Upper lobe of left lung (tissue), 6 donors: ENCODE measurements at places on chromosomes 6 and 20.

DNA sequence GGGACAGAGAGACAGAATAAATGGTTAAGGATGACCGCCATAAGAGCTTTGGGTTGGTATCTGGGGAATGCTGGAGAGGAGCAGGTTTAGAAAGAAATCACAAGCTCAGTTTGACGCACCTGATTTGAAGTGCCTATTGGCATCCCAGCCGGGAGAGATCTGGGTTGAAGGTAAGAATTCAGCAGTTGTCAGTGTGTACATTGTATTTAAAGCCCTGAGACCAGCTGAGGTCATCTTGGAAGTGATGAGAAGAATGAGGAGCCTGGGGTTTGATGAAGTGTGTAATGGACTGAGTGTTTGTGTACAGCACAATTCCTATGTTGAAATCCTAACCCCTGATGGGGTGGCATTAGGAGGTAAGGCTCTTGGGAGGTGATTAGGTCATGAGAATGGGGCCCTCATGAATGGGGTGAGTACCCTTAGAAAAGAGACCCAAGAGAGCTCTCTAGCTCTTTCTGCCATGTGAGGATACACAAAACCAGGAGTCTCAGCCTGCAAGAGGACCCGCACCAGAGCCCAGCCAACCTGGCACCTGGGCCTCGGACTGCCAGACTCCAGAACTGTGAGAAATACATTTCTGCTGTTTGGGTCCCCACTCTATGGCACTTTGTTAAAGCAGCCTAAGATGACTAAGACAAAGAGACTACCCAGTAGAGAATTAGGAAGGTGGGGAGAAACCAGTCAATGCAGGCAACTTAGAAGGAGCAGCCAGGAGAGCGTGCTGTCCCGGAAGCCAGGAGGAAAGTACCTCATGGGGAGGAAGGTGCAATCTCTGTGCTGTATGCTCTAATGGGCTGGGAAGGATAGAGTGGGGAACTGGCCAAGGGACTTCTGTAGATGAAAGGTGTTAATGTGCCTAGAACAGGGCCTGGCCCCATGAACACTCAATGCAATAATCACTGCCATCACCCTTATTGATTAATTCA lies 133.7 kb upstream of the SLC24A3 start:
- no peak for DNase-seq
- H3K27me3 ChIP-seq: no peaks in the 10 kb centered on the region
- H3K4me3 ChIP-seq: no peak overlapping the region

DNA sequence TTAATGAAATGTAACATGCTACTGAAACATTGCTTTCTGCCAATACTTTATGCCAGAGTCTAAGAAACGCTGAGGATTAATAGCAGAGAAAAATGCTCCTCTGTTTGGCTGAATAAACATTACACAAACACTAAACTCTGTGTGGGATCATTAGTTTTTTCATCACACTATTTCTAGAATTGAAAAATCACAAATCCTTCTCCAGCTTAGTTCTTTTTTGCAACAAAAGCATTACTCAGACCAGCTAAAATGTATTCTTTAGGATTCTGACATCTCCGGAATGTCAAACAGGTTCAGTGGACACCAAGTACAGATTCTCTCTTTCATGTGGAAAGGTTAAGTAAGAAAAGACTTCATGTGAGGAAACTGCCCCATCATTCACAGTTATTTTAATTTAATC lies 226.9 kb downstream of the SIM1 start:
- no peaks in the 10 kb centered on the region for H3K4me1 ChIP-seq
- H3K27me3 ChIP-seq: no peaks in the 10 kb centered on the region
- H3K4me3 ChIP-seq: no peak overlapping the region
- no peaks in the 10 kb centered on the region for H3K36me3 ChIP-seq
- no peak overlapping the region for H3K27ac ChIP-seq

DNA sequence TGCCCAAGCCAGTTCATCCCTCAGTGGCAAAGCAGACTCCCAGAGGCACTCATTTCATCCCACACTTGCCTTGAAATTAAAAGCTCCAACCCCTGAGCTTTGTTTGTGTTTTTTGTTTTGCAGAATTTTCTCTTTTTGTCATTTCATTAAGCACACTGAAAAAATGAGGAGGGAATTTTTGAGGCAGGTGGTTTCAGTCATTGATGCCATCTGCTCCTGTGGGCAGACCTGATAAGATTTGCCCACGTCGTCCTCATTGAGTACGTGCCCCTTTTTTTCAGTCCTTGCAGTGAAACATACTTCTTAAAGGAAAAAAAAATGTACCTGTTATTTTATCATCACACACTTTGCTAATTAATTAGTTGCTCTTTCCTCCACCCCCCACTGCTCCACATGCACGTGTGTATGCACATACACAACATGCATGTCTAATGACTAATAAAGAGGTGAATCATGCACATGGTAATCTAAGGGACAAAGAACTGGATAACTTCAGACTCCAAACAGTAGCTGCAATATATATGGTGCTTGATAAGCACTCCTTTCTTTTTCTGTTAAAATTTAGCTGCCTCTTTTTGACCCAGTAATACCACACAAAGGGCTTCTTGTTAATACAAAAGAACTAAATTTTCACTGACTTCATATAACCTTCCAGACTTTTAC lies 102.1 kb upstream of the TMEM181 start:
- no peaks in the 10 kb centered on the region for H3K4me1 ChIP-seq
- H3K36me3 ChIP-seq: peaks cover under 1% of the 10 kb centered on the region
- no peak for DNase-seq
- H3K27me3 ChIP-seq: no peaks in the 10 kb centered on the region

DNA sequence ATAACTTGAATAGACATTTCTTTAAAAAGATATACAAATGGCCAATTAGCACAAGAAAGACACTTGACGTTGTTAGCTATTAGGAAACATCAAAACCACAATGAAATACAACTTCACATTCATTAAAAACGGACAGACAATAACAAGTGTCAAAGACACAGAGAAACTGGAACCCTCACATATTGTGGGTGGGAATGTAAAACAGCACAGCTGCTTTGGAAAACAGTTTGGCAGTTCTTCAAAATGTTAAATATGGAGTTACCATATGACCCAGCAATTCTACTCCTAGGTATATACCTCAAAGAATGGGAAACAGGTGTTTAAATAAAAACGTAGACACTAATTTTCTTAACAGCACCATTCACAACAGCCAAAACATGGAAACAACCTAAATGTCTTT lies 100.5 kb upstream of the SLC22A23 start:
- no peaks in the 10 kb centered on the region for H3K36me3 ChIP-seq
- H3K4me3 ChIP-seq: no peak overlapping the region
- no peak overlapping the region for H3K27ac ChIP-seq
- H3K27me3 ChIP-seq: no peaks in the 10 kb centered on the region

DNA sequence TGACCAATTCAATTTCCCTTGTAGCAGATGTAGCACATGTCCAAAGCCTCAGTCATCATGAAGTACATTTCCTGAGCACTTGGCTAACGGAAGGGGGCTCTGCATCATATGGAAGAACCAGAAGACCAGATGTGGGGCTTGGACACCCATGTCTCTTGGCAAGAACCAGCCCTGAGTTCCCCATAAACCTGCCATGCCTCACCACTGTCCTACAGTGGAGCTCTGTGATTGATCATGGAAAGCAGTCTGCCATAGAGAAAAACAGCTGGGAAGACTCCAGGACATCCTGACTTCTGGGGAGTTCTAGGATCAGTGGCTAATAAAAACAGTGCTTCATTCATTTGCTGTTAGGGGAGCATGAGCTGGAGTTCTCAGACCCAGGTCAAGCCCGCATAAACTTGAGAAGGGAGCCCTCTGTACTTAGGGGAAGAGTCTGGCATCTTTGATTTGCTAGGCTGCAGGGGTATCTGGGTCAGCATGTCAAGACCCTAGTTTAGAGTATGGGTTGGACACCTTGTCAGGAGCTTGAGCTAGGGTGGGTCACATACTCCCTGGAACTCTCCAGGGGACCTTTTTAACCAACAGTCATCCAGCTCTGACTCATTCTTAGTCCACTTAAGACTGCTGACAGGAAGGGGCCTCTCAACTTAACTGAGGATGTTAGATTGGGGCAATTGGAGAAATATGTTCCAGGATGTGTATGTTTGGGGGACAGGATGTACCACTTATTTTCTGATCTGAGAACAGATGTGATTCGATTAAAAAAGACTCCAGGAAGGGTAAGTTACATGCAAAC lies 26.3 kb upstream of the TRAM2 start:
- no peak overlapping the region for H3K27ac ChIP-seq
- H3K4me1 ChIP-seq: no peaks in the 10 kb centered on the region
- no peak for DNase-seq
- H3K4me3 ChIP-seq: no peak overlapping the region
- H3K36me3 ChIP-seq: no peaks in the 10 kb centered on the region

DNA sequence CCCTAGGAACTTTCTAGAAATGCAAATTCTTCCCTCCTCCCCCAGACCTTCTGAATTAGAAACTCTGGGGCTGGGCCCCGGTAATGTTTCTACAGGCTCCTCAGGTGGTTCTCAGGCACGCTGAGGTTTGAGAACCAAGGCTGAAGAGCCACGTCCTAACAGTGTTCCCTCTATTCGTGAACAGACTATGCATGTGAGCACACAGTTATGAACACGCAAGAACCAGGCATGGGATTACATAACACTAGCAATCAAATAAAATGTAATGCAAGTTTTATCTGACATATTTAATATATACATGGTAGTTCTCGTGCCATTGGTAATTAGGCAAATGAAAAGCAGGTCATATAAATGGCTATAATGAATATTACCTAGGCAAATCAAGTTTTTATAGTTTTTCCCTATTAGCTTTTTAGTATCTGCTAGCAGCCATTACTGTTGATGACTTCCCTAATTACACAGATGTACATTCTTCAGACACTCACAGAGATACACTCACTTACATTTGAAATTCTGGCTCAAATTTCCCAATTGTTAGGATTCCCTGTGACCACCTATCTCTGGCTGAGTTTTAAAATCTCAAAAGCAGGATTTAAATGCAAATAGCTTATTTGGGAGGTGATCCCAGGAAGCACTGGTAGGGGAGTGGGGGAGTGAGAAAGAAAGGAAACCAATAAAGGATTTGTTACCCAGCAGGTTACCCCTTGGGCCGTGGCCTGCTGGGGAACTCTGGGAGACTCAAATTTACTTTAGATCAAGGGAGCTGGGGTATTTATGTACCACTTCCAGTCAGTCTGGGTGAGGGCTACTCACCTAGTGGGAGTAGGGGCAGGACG lies 104.1 kb downstream of the TCP11 start:
- H3K4me3 ChIP-seq: no peak overlapping the region
- H3K4me1 ChIP-seq: peaks cover 54% of the 10 kb centered on the region
- H3K27ac ChIP-seq: peak overlapping the region; percentile 77
- H3K36me3 ChIP-seq: peaks cover 8% of the 10 kb centered on the region
- no peaks in the 10 kb centered on the region for H3K27me3 ChIP-seq

GRCh38 chr6:38273325-38273724 lies 366.4 kb downstream of the BTBD9 start:
- no peak overlapping the region for H3K27ac ChIP-seq
- no peaks in the 10 kb centered on the region for H3K27me3 ChIP-seq
- peaks cover 4% of the 10 kb centered on the region for H3K4me1 ChIP-seq
- no peak overlapping the region for H3K4me3 ChIP-seq
- no peak for DNase-seq

DNA sequence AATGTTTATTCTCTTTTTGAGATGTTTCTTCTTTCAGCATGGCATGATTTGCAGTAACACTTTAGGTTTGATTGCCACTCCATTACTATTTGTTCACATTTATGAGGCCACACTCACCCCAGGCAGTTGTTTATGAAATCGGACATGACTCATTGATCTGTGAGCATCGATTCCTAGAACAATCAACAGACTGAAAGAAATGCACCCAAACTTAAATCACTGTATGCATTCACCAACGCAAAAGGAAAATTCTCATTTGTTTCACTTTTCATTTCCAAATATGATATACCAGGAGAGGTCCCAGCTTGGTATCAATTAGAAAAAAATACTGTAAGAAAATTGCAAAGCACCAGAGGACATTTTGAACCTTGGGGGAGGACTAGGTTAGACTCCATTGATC lies 5.4 kb upstream of the GJA10 start:
- no peaks in the 10 kb centered on the region for H3K36me3 ChIP-seq
- no peaks in the 10 kb centered on the region for H3K4me1 ChIP-seq
- no peaks in the 10 kb centered on the region for H3K27me3 ChIP-seq
- no peak overlapping the region for H3K4me3 ChIP-seq

DNA sequence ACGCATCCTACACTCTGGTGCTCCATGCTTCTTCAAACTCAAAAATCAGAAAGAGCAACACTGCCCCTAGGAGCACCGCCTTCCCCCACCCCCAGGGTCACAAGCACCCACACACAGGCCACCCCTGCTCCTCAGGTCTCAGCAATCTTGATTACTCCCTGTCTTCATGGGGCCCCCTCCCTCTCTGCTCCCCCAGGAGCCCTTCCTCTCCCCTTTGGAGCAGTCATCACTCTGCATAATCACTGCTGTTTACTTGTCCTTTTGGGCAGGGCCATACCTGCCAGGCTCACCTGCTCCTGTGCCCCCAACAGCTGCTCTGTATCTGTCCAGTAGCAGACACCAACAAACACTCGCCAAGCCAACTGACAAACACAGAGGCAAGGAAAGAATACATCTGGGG lies 7.6 kb upstream of the SYNDIG1 start:
- H3K4me1 ChIP-seq: no peaks in the 10 kb centered on the region
- no peaks in the 10 kb centered on the region for H3K27me3 ChIP-seq
- H3K36me3 ChIP-seq: no peaks in the 10 kb centered on the region
- no peak overlapping the region for H3K27ac ChIP-seq
- H3K4me3 ChIP-seq: no peak overlapping the region
- DNase-seq: no peak

- H3K27me3 ChIP-seq: no peaks in the 10 kb centered on the region
- H3K4me3 ChIP-seq: no peak overlapping the region
- no peak for DNase-seq
- H3K27ac ChIP-seq: no peak overlapping the region
Measured at GRCh38 chr6:14207448-14207847, 89.9 kb downstream of the CD83 start.

DNA sequence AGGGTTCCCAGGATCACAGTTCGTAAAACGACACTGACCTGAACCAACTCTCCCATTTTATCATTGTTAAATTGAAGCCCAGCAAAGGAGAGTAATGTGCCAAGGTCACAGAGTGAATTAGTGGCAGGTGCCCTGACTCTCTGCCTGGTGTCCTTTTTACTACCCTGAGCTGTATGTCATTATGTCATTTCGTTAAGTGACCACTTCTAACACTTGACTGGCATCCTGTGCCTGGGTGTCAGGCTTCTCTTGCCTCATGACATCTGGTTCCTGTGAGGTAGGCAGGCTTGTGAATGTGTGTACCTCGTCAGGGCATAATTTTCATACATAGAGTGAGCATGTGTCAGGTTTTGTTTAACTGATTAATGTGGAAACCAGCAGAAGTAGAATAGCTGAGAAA lies 48.6 kb downstream of the RALY start:
- H3K4me3 ChIP-seq: no peak overlapping the region
- DNase-seq: peak; percentile 39
- no peaks in the 10 kb centered on the region for H3K27me3 ChIP-seq
- no peaks in the 10 kb centered on the region for H3K36me3 ChIP-seq
- no peak overlapping the region for H3K27ac ChIP-seq
- H3K4me1 ChIP-seq: peaks cover 44% of the 10 kb centered on the region

GRCh38 chr6:41080621-41081020 lies 7.8 kb downstream of the NFYA start:
- peaks cover 22% of the 10 kb centered on the region for H3K4me1 ChIP-seq
